OCI-M1 (cell line): ENCODE measurements at places on chromosomes 16 and 17.

DNA sequence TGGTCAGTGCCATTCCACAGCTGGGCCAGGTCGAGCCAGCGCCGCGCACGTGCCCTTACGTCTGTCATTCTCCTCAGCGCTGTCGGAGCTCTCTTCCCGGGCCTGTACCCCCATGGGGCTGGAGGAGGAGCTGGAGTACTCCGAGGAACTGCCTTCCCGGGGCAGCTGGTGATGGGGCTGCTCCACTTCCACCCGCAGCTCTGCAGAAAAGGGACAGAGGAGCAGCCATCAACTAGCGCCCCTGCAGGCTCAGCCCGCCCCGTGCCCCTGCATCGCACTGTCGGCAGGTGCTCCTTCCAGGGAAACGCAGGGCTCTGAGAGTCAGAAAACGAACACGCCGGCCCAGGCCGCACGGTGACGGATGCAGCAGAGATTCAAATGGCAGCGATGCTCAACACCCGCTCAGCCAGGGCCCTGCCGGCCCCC, 20.9 kb downstream of the MAP1LC3B start:
- DNase-seq: no peak

GRCh38 chr16:71421911-71422310, 19.9 kb downstream of the TLE7 start:
- DNase-seq: peak; percentile 58

GRCh38 chr17:81396722-81397313, 1.6 kb downstream of the BAHCC1 start:
- no peak for DNase-seq

DNA sequence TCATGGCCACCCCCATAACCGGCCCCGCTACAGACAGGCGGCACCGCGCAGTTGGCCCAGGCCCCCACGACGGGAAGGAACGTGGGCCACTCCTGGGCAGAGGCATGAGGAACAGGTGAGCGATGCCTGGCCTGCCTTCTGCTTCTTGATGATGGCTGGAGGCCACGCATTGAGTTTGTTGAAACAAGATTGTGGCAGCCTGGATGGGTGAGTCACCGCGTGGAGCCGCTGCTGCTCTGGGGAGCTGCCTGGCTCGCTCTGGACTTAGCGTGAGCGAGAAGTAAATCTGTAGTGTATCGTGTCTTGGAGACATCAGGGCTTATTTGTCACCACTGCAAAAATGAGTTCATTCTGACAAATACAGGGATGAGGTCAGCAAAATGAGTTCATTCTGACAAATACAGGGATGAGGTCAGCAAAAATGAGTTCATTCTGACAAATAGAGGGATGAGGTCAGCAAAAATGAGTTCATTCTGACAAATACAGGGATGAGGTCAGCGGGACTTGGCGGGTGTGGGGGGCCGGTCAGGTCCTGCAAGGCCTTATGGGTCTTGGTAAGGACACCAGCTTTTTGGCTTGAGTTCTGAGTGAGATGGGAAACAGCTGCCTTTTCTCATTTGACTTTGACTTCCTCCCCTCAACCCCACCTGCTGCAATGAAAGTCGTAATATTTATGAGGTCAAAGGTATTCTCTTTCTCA, 93.0 kb downstream of the SEC14L1 start:
- peak; percentile 58 for DNase-seq

- DNase-seq: no peak
These were observed 19.9 kb downstream of the ERAL1 start for GRCh38 chr17:28874750-28875149.

GRCh38 chr17:21345236-21345635, 30.9 kb upstream of the KCNJ12 start:
- DNase-seq: no peak

- peak; percentile 73 for DNase-seq
These were observed 14.1 kb downstream of the TP53 start for GRCh38 chr17:7673239-7673638.

- no peak for DNase-seq
These were observed 68.8 kb downstream of the CMIP start for GRCh38 chr16:81513204-81514040.

DNA sequence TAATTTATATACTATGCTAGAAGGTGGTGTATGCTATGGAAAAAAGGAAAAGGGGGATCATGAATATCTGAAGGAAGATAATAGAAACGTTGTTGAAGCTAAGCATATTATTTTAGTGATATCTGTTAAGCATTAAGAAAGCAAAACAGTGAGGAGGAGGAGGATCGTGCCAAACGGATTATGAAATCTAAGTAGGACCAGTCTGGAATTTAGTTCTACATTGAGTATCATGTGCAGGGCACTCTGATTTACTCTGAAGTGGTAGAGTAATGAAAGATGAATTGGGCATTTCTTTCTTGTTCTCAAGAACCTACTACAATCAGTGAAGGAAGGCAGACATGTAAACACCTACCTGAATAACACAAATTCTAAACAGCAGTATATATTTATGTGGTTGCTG, 195.3 kb downstream of the CYB561 start:
- DNase-seq: no peak

GRCh38 chr17:39173080-39173479, 7.1 kb upstream of the ARL5C start:
- DNase-seq: no peak

GRCh38 chr16:62408760-62409159, 372.5 kb upstream of the CDH8 start:
- no peak for DNase-seq

- DNase-seq: no peak
These were observed 218.2 kb upstream of the CHMP6 start for GRCh38 chr17:80773243-80773991.

DNA sequence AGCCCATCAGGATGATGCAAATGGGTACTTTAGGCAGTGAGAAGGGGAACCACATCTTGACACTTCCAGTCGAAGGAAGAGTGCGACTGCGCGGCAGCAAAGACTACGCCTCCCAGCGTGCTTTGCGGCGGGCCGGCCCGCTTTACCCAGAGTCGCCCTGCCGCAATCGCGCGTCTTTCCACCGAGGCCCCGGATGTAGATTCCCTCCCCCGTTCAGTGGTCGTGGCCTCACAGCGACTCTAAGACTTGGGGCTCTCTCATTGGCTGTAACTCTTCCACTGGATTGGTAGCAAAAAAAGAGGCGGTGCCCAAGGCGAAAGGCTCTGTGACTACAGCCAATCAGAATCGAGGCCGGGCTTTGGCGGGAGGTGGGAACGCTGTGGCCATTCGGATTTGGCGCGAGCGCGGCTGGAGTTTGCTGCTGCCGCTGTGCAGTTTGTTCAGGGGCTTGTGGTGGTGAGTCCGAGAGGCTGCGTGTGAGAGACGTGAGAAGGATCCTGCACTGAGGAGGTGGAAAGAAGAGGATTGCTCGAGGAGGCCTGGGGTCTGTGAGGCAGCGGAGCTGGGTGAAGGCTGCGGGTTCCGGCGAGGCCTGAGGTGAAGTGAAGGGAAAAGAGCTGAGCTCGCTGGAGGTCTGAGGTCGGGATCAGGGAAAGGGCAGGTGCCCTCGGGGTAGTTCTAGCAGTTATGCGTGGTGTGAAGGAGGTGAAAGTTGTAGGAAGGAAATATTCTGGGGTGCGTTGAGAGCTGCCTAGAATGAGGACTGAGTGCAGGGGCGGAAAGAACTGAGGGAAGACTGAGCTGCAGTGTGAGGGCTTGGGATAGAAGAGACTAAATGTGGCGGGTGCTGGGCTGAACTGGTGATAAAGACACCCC, at the start of gene CDC6:
Gene CDC6 (plus strand): TSS at position 386 of the 876 bp plus-strand sequence. CDS start 1,542 bp downstream, outside the sequence.
- peak; percentile 99 for DNase-seq

DNA sequence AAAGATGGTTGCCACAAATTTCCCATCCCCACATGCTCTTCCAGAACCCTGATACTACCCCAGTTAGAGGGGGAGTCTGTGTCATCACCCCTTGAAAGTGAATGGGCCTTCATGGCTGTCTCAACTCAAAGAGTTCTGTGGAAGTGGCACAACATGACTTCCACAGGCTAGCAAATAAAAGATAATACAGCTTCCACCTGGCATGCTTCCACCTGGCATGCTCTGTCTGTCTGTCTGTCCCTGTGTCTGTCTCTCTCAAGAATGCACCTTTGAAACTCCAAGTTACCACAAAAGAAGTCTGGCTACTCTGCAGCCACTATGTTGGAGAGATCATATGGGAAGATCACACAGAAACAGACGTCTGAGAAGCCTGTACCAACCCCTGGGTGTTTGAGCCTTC, 35.0 kb downstream of the CFDP1 start:
- DNase-seq: no peak

- DNase-seq: no peak
These were observed 50.6 kb upstream of the GNAO1 start for GRCh38 chr16:56140645-56141044.

- DNase-seq: peak; percentile 86
These were observed 16.0 kb upstream of the SP6 start for GRCh38 chr17:47866941-47867340.

DNA sequence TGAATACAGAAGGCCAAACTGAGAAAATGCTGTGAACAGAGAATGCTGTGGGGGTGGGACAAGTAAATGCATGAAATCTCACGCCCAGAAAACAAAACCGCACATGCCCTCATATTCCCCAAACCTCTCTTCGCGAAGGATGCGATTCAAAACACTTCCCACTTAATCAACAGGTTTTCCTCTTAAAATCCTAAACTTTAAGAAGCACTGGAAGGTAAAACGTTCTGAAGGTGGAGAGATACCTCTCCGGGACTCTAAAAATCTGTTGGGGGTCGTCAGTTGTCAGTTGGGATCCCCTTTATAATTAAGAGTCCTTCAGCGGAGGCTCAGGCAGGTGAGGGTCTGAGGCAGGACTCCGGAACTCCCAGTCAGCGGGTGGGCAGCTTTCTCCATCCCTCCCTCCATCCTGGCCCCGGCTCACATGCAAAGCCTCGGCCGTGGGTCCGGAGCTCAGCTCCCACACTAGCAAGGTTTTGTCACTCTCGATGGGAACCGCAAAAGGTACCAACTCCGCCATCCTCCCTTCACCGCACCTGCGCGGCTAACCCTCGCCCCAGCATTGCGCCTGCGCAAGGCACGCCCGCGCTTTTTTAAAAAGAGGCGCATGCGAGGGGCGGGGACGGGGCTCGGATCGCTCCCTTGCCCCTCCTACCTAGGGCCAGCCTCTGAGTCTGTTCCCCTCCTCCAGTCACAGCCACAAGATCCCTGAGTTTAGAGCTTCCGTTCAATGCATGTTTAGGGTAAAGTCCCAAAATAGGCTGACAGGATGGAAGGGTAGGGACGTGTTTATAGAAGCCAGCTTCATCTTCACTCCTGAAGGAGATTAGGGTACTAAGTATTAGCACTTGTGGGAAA, at the start of gene RDM1:
Gene RDM1 (minus strand): TSS at position 563 of the 855 bp plus-strand sequence. CDS start 46 bp downstream, at position 517.
- DNase-seq: peak; percentile 87

DNA sequence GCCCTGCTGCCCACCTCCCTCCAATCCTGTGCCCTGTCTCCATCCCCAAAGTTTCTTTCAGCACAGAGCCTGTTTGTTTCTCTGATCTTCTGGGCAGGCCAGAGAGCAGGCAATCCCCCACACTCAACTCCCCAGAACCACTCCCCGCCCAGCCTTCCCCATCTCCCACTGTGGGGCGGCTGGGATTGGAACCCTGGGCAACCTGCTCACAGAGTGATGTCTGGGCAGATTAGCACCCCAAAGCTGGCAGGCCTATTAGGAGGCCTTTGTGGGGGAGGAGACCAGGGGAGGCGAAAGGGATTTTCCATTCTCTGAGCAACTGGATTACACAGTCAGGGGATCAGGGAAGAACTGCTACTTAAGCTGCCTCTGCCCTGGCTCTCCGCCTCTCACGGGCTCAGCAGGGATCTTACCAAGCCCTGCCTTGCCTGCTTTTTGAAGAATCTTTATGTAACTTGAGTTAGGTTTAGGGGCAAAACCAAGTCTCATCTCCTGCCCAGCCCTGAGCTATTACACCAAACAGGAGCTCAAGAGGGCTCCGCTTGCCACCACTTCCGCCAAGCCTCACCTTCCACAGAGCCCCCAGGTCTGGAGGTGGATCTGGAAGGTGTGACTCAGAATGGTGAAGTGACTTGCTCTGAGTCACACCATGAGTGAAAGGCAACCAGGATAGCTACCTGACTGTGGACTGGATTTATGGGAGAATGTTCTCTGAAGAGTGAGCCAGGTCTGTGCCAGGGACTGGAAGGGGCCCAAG, 16.0 kb upstream of the LHX1 start:
- no peak for DNase-seq

DNA sequence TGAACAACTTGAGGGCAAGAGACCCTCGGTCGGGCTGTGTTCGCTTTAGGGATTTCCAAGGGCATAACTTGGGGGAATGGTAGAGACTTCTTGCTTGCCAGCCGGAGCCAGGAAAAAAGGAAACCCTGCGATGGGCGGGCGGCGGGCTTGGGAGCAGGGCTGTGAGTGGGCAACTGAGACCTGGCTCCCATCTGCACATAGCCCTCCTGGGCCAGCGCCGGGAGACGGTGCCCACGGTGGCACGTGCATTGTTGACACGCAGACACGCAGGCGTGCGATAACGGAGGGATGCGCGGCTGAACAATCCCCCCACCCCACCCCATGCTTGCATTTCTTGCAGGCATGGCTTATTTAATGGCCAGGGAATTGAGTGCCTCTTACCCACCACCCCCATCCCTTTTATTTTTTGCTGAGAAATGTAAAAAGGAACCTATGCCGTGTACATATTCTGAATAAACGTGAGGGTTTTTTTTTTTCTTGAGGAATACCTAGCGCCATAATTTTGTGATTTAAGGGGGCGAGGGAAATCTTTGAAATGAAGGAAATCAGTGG, 17.1 kb upstream of the ZFHX3 start:
- no peak for DNase-seq

DNA sequence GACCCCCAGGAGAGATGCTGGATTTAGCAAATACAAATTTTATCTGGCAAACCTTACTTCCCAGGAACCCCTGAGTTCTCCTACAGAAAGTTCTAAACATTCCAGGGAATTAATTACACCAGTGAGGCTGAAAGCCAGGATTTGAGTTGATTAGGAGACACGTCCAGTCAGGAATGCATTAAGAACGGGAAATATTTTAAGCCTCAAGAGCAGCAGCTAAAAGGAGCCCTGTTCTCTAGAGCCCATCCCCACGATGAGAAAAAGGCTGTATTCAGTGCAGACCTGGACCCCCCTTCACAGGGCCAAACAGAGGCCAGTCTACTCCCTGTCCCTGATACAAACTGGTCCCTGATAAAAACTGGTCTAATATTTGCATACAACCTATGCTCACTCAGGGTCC, 55.0 kb downstream of the VAT1L start:
- DNase-seq: no peak

- peak; percentile 36 for DNase-seq
These were observed 173.8 kb upstream of the CCL2 start for GRCh38 chr17:34081269-34081668.
